ENCODE measurements at places on chromosomes 3 and 15.
A peak's percentile ranks its signal among the peaks of the same experiment; 100 is the strongest.

DNA sequence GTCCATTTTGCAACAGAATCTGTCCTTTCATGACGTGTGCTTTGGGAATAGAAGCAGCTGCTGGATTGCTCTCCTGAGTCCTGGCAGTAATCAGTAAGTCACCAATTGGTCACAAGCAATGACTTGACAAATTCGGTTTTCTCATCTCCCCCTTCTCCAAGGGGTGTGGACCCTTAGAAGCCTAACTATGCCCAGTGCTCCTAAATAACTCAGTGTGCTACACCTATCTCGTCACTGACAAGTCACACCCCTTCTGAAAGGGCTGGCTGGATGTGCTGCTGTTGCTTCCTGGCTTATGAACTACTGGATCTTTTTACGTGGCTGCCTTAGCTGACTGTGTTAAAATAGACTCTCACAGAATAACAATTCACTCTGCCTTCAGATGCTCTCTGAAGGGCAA, 1351.5 kb downstream of the ZPLD1 start:
- no peak for DNase-seq

DNA sequence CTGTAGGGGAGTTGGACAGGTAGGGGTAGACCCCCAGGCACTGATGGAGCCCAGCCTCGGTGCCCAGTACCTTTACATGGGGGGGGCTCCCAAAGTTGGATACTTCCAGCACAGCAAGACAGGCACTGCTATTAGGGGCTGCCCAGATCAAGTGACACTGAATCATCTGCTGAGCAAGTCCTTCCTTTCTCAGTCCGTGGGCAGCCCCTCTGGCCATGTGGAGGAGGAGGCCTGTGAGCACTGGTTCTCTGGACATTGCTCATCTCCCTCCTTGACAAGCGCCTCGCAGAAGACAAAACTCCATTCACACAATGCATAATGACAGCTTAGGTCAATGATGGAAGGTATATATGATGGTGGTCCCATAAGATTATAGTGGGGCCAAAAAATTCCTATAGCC, 35.7 kb downstream of the EEFSEC start:
- DNase-seq: peak; percentile 8

GRCh38 chr3:10474847-10475246, 30.5 kb downstream of the ATP2B2 start:
- no peak for DNase-seq

DNA sequence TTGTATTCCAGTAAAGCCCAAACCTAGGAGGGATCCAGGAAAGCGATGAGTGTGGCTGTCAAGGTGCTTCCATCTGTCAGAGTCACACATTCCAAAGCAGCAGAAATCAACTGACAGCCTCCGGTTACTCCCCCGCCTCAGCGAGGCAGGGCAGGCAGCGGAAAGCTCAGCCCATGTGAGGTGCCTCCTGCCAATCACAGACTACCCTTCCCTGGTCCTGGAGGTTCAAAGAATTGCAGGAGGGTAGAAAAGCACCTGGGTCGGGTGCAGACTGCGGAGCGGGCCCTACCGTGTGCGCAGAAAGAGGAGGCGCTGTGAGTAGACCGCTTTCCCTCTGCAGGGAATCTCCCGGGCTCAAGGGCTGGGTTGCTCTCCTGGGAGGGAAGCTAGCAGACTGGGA, at the start of gene UPK1B:
UPK1B (plus strand) TSS at position 274 of the 400 bp plus-strand sequence. CDS start 13,144 bp downstream, outside the sequence.
- DNase-seq: no peak

GRCh38 chr15:91970142-91970541, 116.6 kb downstream of the SLCO3A1 start:
- no peak for DNase-seq

DNA sequence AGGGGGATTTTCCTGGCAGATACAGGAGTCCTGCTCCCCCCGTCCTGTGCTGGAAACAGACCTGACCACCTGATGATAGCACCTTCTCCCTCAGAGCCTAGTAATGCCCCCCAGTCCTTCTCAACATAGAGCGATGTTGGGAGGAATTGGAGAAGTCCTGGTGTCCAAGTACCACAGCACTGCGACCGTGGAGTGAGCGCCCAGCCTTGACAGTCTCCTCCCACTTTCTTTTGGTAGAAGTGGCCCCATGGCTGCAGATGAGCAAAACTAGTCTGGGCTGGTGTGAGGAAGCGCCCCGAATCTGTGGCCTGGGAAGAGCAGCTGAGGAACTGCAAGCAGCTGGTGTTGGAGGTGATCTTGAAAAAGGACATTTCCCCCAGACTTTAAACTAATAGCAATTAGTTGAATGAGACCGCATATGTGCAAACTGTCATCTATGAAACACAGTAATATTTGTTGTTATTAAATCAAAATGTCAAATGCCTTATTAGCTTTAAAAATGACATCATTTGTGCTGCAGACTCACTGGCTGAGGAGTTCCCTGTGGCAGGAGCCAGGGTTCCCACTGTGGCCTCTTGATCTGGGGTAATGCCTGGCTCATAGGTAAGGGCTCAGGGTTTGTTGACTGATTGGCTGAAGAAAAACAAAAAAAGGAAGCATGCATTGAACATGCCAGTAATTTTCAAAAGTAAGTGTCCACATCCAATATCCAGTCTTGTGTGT, 121.8 kb downstream of the CACNA2D3 start:
- DNase-seq: no peak

GRCh38 chr15:69914040-69914439, 183.7 kb downstream of the TLE3 start:
- no peak for DNase-seq
